ENCODE measurements at places on chromosomes 16 and 17. TPM values are rescaled to one million over a fixed set of nuclear protein-coding genes. Genes with fewer than 3 reads are reported as not detected.

GRCh38 chr16:23521037-23521743 is 10.9 kb upstream of the GGA2 start:
- no peak for DNase-seq

DNA sequence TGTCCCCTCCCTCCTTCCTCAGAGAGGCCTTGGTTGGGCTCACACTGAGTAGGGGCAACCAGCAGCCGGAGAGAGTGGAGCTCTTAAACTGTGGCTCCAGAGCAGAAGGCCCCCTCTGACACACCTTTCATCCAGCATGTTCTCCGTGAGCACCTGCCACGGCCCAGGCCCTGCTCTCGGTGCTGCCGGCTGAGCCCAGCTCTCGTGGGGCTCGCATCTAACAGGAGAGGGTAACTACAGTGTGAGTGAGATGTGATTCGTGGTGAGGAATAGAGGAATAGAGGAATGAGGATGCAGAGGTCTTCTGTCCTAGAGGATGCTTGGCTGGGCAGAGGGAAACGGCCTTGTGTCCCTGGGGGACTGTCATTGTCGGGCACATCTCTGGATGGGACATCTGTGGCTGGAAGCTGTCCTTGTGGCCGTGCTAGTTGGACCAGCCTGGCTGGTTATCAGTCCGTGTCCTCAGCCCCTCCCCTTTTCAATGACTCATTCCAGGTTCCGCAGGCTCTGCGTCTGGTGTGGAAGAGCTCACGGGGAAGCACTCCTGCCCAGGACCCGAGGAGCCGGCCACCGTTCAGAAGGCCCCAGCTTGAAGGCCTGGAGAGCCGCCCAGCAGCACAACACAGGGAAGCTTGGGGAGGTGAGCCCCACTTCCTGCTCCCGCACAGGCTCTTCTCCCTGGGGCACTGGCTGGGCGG is 11.9 kb upstream of the DNASE1 start:
- DNase-seq = peak; percentile 63

DNA sequence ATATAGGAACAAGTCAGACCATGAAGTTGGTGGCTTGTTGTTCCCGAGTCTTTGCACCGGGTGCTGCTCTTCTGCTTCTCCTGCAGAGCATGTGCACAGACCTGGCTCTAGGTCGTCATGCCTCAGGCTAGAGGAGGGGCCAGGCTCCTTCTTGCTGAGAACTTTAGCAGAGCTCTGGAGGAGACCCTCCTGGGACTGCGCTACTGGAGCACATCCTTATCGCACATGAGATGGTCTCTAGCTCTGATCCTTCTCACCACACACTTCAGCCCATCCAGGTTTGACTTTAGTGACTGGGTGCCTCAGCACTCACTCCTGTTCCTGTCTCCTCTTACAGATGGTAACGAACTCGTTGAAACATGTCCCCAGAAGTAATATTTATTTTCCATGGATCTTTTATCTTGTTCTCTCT is 14.9 kb downstream of the FOXK2 start:
- peak; percentile 43 for DNase-seq

- DNase-seq = peak; percentile 23
These were observed 87.9 kb downstream of the CLEC16A start for GRCh38 chr16:11032000-11032921.

DNA sequence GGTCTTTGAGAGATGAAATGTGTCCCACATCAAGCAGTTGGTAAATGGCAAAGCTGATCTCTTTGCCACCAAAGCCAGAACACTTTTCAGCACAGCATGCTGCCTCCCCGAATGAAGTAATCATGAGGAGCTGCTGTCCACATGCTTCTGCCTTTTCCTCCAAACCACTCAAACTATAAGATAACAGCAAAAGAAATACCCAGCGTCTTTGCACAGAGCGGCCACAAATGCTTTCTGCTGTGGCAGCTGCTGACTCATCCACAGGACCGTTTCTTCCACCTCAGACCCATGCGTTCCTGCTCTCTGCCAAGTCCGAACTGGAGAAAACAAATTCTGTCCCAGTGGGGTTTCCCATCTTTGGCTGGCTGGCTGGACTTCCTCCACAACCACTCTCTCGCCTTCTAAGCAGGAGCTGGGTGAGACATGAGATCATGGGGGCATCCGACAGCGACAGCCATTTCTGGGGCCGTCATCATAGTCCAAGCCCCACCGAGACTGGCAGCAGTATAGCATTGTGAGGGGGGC is 27.1 kb downstream of the TBC1D3B start:
- peak; percentile 23 for DNase-seq

PPM1E gene
- 1.0 TPM for total RNA-seq

DNA sequence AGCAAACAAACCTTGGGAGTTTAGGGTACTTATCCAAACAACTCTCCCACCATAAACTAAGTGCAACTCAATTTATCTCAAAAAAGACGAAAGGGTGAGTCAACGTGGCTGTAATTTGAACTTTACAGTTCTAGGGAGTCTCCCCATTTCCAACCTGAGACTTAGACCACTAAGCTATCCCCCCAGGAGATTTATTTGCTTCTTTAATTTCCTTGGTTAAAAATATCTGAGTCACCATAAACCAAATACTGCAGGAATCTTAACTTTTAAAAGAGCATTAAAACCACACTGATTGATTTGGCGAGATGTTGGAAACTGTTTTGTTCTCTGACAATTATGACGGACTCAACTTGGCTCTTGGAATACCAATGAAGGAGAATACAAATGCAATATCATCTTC is 299.3 kb upstream of the SOX9 start:
- DNase-seq = no peak
